ENCODE measurements at places on chromosomes 1 and 21. TPM values are rescaled to one million over a fixed set of nuclear protein-coding genes. Genes with fewer than 3 reads are reported as not detected.

GRCh38 chr1:241614572-241614971 is 25.6 kb downstream of the CHML start:
- no peak for DNase-seq

DNA sequence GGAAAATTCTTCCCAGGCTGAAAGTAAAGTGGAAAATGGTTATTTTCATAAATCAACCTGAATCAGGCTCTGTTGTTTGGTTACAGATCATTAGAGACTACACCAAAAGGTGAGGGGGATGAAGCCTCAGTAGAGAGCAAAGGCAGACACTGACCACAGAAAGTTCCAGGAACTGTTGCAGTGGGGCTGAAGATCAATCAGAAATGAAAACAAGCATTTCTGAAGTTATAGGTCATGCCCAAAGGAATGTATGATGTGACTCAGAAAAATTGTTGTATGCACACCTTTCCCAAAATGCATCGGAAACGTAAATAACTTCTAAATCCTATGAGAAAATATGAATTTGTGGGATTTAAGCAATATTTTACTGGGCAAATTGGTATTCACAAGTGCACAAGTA is 63.3 kb downstream of the FYB2 start:
- DNase-seq: no peak

Gene UBIAD1
- total RNA-seq: 19.3 TPM

Gene DNAJC6
- 2.5 TPM for total RNA-seq

Gene ILDR2
- total RNA-seq: 0.67 TPM

Gene LCE6A
- not detected for total RNA-seq

Gene BCL2L15
- total RNA-seq: 1.2 TPM

Measured in CD4-positive, alpha-beta T cell (primary cell).